ENCODE measurements at places on chromosomes 6 and 20. TPM values are rescaled to one million over a fixed set of nuclear protein-coding genes. Genes with fewer than 3 reads are reported as not detected.

DNA sequence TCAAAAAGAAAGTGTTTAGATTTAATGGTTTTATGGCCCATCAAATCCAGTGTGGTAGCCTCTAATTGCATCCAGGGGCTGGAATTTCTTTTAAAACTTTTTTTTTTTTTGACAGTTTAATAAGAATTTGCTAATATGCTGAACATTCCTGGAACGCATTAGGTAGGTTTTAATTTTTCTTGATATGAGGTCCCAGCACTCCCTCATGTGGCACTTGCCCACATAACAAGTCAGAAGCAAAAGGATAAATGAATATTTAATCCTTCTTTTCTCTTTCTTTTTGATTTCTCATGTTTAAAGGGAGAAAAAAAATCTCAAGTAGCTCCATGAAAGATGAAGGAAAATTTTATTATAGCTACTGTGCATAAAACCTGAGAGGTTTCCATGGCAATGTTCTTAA lies 13.5 kb downstream of the HAO1 start:
- no peak for DNase-seq
- H3K27me3 ChIP-seq = no peaks in the 10 kb centered on the region
- H3K27ac ChIP-seq = no peak overlapping the region
- H3K4me3 ChIP-seq = no peak overlapping the region

DNA sequence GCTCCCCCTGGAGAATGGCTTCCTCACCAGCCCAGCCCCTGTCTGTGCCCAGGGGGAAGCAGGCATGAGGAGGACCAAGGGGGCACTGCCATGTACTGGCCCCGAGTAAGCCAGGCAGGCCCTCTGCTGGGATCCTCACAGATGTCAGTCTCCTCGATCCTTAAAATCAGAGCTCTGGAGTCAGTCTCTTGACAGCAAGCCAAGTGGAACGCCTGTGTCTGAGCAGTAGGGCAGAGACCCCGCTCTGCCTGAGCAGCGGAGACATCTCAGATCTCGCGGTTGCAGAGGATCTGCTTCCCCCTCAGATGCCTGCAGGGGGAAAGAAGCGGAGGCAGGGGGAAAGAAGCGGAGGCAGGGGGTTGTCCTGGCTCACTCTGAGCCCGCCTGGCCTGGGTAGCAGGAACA lies 92.6 kb downstream of the SNX5 start:
- H3K4me3 ChIP-seq = no peak overlapping the region
- DNase-seq = no peak
- H3K4me1 ChIP-seq = peaks cover 25% of the 10 kb centered on the region
- no peaks in the 10 kb centered on the region for H3K27me3 ChIP-seq
- peak overlapping the region; percentile 60 for H3K27ac ChIP-seq

GRCh38 chr20:50980851-50981713 lies 22.5 kb downstream of the MOCS3 start:
- no peaks in the 10 kb centered on the region for H3K27me3 ChIP-seq
- no peak overlapping the region for H3K27ac ChIP-seq
- no peaks in the 10 kb centered on the region for H3K36me3 ChIP-seq
- no peak overlapping the region for H3K4me3 ChIP-seq
- H3K4me1 ChIP-seq = no peaks in the 10 kb centered on the region

The IL17F gene
- total RNA-seq = not detected

The CRYBG1 gene
- total RNA-seq = 4.7 TPM

DNA sequence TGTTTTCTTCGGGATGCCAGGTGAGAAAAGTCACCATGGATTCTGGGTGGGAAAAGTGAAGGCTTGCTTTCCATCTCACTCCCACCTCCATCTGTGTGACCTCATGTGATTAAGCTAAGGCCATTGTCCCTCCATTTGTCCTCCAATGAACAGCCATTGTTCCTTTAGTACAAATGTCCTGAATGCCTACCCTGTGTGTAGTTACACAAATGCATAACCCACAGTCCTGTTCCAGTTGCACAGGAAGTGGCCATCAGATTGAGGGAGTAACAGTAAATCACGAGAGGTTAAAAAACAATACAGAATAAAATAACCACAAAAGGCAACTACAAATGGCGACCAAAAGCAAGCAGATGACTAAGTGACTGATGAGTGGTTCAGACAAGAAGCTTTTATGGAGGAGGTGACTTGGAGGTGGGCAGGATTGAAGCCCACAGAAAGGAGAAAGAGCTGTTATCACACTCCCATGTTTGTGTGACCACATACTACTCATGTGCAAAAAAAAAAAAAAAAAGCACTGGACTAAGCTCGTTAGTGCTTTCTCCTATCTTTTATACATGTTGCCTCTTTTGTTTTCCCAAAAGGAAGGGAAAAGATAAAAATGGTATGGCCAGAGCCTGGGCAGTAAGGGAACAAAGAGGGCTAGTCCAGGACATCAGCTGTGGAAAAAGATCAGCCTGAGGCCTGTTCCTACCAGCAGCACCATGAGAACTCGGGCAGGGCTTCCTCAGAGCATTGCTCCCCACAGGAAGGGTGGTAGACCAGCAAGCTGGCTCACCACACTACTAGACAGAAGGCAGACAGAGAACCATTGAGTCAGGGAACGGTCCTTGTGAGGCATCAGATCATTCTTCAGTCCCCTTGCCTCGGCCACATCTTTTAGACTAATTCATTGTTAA lies 111.0 kb downstream of the TFAP2A start:
- no peaks in the 10 kb centered on the region for H3K36me3 ChIP-seq
- no peaks in the 10 kb centered on the region for H3K4me1 ChIP-seq
- H3K4me3 ChIP-seq = no peak overlapping the region
- no peak overlapping the region for H3K27ac ChIP-seq
- H3K27me3 ChIP-seq = no peaks in the 10 kb centered on the region
- DNase-seq = no peak

DNA sequence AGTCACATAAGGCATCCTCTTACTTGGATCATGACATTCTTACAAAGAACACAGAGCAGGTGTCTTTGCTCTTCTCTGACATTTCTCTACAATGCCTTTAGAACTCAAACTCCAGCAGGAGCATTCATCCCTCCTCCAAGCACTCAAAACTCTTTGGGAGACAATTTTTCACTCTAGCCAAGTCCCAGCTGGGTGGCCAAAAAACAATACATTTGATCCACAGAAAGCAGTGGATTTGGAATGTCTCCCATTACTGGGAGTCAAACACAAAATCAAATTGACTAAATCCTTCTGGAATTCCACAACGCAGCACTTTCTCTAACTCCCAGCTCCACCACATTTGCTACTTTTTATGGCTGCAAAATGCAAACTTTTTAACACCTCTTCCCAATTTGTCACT lies 108.6 kb upstream of the VGLL2 start:
- H3K27ac ChIP-seq = no peak overlapping the region
- H3K4me1 ChIP-seq = no peaks in the 10 kb centered on the region
- no peak overlapping the region for H3K4me3 ChIP-seq
- no peaks in the 10 kb centered on the region for H3K36me3 ChIP-seq
- H3K27me3 ChIP-seq = no peaks in the 10 kb centered on the region

The MLN gene
- not detected for total RNA-seq

The SEMG1 gene
- not detected for total RNA-seq

The FOXF2 gene
- 0.38 TPM for total RNA-seq

DNA sequence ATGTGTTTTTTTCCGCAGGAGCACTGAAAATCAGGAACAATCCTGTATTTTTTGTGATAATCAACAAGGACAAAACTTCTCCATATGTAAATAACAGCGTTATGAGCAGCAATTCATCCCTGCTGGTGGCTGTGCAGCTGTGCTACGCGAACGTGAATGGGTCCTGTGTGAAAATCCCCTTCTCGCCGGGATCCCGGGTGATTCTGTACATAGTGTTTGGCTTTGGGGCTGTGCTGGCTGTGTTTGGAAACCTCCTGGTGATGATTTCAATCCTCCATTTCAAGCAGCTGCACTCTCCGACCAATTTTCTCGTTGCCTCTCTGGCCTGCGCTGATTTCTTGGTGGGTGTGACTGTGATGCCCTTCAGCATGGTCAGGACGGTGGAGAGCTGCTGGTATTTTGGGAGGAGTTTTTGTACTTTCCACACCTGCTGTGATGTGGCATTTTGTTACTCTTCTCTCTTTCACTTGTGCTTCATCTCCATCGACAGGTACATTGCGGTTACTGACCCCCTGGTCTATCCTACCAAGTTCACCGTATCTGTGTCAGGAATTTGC lies at the start of gene TAAR6:
TSS of gene TAAR6 (plus strand) at position 102 of the 557 bp plus-strand sequence. CDS start at position 102, 0 bp downstream.
- H3K27me3 ChIP-seq = no peaks in the 10 kb centered on the region
- no peaks in the 10 kb centered on the region for H3K36me3 ChIP-seq
- H3K27ac ChIP-seq = no peak within 1 kb of the TSS
- no peaks in the 10 kb centered on the region for H3K4me1 ChIP-seq
- no peak for DNase-seq

- no peaks in the 10 kb centered on the region for H3K36me3 ChIP-seq
- DNase-seq = no peak
- peaks cover 25% of the 10 kb centered on the region for H3K4me1 ChIP-seq
- H3K4me3 ChIP-seq = no peak overlapping the region
- H3K27ac ChIP-seq = no peak overlapping the region
- H3K27me3 ChIP-seq = no peaks in the 10 kb centered on the region
Measured at GRCh38 chr6:161411265-161411944, 137.5 kb upstream of the AGPAT4 start.

DNA sequence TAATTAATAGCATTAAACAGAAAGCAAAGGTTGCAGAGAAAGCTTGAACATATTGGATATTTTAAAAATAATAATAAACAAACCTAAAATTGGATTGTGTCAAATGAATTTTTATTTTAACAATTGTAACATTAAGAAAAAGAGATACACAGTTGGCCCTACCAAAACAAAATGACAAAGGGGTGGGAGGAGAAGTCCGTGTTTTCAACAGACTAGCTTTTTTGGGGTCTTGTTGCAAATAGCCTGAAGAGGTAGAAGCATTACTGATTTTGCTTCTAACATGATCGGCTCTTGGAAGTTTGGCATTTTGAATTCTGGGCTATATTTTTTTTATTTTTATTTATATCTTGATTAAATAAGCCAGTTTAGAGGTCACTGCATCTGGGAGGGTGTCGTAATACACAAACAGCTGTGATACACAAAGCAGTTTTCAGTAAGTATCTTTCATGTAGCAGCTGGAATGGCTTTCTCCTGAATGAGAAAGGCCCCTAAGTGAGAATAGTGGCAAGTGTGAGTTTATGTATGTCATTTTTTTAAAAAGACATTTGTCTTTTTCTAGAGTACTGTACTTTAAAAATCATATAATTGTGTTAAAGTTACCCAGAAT lies 85.5 kb upstream of the ZNF217 start:
- no peak for DNase-seq
- H3K4me1 ChIP-seq = peaks cover 26% of the 10 kb centered on the region
- H3K36me3 ChIP-seq = no peaks in the 10 kb centered on the region

The TSBP1 gene
- not detected for total RNA-seq
